ENCODE measurements at places on chromosomes 16 and 17.

- DNase-seq = peak; percentile 55
Observed at GRCh38 chr17:1398931-1399678, 917 bp downstream of the YWHAE start.

DNA sequence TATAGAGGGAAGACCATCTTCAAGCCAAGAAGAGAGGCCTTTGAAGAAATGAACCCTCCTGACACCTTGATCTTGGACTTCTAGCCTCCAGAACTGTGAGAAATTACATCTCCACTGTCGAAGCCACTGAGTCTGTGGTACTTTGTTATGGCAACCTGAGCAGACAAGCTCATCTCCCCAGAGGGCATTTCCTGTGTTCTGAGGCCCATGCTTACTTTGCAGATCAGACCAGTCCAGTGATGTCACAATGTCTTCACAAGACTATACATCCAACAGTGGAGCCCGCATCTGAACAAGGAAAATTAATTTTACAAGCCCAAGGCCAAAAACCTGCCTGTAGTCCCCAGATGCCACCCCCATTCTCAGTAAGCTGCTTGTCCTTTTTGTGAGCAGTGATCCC, 14.8 kb upstream of the C17orf113 start:
- DNase-seq = no peak

DNA sequence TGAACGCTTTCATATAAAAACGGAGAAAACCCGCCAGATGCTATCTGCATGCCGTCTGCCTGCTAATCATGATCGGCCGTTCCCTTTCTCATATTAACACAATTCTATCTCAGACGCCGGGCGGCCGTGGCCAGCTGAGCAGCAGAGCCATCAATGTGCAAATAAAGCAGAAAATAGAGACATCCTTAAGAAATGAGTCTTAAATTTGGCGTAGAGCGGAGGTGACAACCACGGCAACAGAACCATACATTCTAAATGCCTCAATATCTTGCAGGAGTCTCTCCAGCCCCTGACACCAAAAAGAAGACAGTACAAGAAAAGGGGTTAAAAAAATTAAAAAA, 2.7 kb upstream of the IRX5 start:
- DNase-seq = peak; percentile 45

GRCh38 chr16:66164581-66165247, 201.8 kb upstream of the CDH5 start:
- no peak for DNase-seq

DNA sequence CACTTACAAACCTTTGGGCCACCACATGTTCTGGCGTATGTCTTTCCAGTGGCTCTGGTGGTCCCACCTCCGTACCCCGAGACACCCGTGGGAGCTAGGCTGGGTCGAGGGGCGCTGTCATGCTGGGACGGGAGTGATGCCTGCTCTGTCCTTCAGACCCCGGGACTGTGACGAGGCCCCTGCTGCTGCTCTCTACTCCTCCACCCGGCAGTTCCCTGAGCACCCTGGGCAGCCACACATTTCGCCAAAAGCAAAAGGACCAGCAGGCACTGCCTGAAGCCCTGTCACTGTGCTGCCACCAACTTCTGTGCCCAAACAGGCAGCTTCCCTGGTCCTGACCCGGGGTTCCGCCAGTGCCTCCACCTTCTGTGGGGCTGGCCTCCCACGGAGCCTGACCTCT, 15.5 kb downstream of the DOC2B start:
- DNase-seq = no peak

DNA sequence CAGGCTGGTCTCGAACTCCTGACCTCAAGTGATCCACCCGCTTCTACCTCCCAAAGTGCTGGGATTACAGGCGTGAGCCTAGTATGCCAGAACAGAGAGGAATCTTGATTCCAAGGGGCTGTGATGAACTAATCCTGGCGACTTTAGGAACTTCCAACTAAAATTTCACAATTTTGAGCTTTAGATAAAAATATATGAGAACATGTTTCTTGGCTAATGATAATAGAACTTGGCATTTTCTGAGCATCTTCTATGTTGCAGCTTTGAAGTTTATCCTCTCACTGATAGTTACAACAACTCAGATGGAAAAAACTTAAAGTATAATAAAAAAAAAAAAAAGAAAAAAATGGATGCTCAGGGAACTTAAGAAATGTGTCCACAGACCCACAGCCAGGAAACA, 69.8 kb upstream of the WSCD1 start:
- no peak for DNase-seq

DNA sequence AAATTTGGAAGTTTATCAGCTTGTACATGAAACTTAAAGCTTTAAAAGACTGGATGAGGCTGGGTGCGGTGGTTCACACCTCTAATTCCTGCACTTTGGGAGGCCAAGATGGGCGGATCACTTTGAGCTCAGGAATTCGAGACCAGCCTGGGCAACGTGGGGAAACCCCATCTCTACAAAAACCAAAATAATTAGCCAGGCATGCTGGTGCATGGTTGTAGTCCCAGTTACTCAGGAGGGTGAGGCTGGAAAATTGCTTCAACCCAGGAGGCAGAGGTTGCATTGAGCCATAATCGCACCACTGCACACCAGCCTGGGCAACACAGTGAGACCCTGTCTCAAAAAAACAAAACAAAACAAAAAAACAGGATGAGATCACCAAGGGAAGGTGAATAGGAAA, 209.5 kb downstream of the AATF start:
- no peak for DNase-seq

DNA sequence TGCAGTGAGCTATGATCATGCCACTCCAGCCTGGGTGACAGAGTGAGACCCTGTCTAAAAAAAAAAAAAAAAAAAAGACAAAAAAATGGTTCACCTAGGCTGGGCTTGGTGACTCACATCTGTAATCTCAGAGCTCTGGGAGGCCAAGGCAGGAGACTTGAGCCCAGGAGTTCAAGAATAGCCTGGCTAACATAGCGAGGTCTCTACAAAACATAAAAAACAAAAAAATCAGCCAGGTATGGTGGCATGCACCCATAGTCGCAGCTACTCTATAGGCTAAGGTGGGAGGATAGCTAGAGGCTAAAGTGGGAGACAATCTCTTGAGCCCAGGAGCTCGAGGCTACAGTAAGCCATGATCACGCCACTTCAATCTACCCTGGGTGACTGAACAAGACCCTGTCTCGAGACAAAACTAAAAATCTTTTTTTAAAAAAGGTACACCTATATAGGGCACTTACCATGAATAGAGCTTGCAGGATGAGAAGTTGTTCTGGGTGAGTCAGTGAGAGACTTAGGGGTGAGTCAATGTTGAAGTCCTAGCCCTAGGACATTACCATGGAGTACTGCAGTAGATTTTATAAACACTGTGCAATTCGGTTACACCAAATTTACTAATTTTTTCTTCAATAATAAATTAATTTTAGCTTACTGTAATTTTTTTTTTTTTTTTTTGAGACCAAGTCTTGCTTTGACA, 19.0 kb downstream of the USP32 start:
- peak; percentile 62 for DNase-seq

DNA sequence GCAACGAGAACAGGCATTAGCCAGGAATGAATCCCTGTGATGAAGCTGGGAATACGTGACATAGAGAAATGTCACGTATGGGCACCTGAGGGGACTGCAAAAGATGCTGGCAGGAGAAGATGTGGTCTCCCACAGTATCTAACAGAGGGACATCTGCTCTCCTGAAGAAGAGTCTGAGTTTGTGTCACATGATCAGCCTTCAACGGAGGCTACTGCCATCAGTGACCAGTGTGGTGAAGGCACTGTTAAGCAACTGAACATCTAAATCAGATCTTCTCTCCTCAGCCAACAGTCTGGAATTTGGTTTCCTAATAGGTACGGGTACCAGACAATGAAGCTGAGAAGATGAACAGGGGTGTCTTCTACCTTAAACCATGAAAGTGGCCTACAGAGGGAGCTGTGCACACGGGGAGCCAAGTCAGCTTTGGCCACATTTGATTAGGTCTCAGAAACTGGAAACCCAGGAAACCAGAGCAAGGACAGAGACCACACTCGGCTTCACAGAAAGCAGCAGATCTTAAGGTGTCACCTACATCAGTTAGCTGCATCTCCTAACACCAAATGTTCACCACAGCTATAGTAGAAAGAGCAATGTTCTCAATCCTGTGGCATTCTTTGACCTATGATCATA, 41.8 kb downstream of the BRD7 start:
- no peak for DNase-seq

DNA sequence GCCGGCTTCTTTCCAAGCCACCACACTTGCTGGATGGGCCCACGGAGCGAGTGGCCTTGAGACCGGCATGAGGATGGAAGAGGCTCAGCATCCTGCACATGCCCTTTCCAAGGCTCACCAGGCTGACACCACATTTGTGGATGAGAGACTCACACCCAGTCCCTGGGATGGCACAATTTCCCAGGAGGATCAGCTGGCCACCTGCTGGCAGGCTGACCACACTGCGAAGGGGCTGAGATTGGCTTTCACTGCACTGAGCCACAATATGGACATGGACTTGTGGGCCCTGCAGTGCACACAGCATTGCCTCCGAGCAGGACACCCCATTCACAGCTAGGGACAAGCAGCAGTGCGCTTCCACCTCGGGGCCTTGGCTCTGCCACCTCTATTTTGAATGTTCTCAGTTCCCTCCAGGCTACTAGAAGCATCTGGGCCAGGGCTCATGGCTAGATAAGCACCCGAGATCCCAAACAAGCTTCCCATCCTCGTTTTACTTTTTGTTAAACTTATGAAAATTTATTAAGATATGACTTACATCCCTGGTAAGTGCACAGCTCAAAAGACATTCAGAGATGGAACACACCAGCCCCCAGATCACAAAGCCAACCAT, 25.3 kb upstream of the KSR1 start:
- peak; percentile 68 for DNase-seq

DNA sequence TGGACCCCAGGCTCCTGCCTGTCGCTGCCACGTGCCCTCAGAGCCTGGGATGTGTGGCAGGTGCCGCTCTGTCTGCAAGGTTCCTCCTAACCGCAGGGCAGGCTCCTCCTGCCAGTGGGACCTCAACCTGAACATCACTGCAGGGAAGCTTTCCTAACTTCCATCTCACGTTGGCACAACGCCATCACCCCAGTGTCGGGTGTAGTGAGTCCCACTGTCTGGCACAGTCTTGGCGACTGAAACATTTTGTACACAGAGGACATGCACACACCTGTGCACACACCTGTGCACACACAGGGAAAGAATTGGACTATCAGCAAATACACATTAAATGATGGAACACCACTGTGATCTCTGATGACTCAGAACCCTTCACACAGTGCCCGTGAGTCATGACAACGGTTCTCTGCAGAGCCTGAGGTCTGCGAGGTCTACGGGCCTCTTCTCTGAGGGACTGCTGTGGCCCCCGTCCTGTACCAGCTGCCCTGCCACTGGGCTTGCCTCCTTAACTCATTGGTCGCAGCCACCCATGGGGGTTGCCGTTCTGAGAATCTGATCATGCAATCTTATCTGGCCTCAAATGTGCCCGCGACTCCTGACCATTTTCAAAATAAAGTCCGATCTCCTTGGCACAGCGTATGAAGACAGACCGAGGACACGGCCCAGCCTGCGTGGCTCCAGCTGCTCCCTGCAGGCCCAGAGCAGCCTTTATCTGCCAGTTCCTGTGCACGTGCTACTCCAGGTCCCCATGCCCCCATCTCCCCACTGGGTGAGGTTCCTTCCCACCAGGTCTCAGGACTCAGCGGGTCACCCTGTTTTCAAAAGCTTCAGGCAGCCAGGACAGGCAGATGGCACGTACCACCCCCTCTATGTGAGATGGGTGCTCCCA, 7.6 kb downstream of the CCDC57 start:
- DNase-seq = peak; percentile 76

GRCh38 chr17:16199093-16199492, 16.2 kb downstream of the NCOR1 start:
- no peak for DNase-seq

- DNase-seq = no peak
Observed at GRCh38 chr16:9027070-9027799, 63.5 kb upstream of the USP7 start.

DNA sequence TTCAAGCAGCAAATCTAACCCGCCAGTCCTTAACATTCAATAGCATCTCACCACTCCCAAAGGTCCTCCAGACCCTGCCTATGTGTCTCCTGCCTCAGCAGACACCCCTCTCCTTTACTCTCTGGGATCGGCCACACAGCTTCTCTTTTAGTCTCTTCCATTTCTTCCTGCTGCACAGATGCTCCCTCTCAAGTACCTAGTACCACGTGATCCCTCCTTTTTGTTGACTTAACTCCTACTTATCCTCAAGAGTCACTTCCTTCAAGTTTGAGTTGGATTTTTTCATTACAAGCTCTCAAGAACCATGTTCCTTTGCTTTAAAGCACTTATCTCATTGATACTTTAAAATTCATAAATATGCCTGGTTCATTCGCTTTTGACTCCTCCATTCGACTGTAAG, 24.9 kb downstream of the AMFR start:
- DNase-seq = no peak
